ENCODE measurements at places on chromosomes 7 and 10. TPM values are rescaled to one million over a fixed set of nuclear protein-coding genes. Genes with fewer than 3 reads are reported as not detected.

SFTPA1 gene
- total RNA-seq, result 8.4 TPM

TMEM213 gene
- total RNA-seq, result not detected

VPS41 gene
- 58.0 TPM for total RNA-seq

DNA sequence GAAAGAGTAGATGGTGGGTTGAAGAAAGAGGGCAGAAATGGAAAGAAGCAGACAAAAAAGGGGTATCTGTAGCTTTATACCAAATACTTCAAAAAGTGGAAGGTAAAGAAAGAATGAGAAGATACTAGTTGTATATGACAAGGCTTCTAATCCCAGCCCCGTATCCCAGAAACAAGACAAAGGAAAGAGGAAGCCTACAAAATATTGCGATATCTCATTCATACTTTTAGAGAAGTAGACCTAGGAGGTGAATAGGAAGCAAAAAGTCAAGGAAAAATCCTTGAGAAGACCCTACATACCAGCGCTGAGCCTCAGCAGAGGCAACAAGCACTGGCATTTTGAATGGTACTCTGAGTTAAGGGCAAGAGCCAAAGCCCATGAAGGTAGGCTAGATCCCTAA lies 26.6 kb downstream of the PHTF2 start:
- H3K4me3 ChIP-seq, result no peak overlapping the region
- peaks cover 15% of the 10 kb centered on the region for H3K4me1 ChIP-seq
- H3K27me3 ChIP-seq, result no peaks in the 10 kb centered on the region
- no peak for DNase-seq
- H3K27ac ChIP-seq, result no peak overlapping the region

GRCh38 chr7:134888141-134888740 lies 98.1 kb upstream of the AGBL3 start:
- H3K4me3 ChIP-seq, result no peak overlapping the region
- no peak for DNase-seq
- peaks cover 8% of the 10 kb centered on the region for H3K27me3 ChIP-seq
- peaks cover 5% of the 10 kb centered on the region for H3K4me1 ChIP-seq
- no peaks in the 10 kb centered on the region for H3K36me3 ChIP-seq
- H3K27ac ChIP-seq, result no peak overlapping the region

GRCh38 chr10:55368467-55368866 lies 567.4 kb upstream of the PCDH15 start:
- no peaks in the 10 kb centered on the region for H3K4me1 ChIP-seq
- no peak for DNase-seq
- no peaks in the 10 kb centered on the region for H3K36me3 ChIP-seq
- no peak overlapping the region for H3K4me3 ChIP-seq

DNA sequence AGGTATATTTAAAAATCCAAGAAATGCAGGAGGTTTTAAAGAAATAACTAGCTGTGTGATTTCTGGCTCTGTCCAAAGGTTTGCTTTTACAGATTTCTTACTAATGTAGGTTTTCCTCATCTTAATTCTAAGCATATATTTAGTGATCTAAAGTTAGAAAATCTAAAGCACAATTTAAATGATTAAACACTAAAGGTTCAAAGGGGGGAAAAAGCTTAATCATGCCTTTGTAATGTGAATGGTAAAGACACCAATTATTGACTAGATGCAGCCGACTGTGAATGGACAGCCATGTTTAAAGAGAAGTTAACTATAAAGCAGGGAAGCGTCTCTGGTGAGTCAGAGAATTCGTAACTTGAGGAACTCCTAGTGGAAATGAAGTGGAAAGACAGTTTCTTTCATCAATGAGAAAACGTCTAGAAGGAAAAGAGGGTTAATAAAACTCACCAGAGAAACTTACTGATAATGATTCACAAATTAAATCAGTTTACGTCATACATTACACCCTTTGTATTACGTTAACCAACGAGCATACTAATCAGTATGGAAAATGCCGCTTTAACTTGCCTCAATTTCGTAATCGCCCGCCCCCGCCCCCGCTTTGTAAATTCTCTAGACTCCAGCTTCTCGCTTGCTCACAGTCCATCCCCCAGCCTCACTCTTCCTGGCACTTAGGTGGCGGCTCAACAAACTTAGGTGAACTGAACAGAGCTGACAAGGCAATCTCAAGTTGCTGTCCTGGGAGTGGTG lies 1.1 kb upstream of the HBP1 start:
- H3K27me3 ChIP-seq, result no peaks in the 10 kb centered on the region
- peak overlapping the region; percentile 96 for H3K27ac ChIP-seq
- H3K4me3 ChIP-seq, result peak overlapping the region; percentile 58
- H3K4me1 ChIP-seq, result peaks cover 16% of the 10 kb centered on the region
- no peaks in the 10 kb centered on the region for H3K36me3 ChIP-seq

DNA sequence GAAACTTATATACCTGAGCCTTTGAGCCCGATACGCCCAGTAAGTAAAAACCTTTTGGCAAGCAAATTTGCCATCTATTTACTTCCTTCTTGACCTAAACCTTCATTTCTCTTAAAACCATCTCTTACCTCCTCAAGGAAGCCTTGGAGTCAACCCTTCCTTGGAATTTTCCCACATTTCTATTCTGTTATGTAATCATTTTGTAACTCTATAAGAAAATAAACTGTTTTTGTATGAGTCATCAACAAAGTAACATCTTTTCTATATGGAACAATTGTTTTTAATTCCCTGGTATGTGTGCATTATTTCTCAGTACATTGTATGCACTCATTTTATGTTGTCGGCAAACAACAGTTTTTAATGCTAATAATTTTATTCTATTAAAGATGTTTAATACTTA lies 162.0 kb downstream of the TEX36 start:
- H3K36me3 ChIP-seq, result no peaks in the 10 kb centered on the region
- H3K4me3 ChIP-seq, result no peak overlapping the region
- DNase-seq, result no peak

Data from T-cell (primary cell).